ENCODE measurements at places on chromosomes 1 and 21.

DNA sequence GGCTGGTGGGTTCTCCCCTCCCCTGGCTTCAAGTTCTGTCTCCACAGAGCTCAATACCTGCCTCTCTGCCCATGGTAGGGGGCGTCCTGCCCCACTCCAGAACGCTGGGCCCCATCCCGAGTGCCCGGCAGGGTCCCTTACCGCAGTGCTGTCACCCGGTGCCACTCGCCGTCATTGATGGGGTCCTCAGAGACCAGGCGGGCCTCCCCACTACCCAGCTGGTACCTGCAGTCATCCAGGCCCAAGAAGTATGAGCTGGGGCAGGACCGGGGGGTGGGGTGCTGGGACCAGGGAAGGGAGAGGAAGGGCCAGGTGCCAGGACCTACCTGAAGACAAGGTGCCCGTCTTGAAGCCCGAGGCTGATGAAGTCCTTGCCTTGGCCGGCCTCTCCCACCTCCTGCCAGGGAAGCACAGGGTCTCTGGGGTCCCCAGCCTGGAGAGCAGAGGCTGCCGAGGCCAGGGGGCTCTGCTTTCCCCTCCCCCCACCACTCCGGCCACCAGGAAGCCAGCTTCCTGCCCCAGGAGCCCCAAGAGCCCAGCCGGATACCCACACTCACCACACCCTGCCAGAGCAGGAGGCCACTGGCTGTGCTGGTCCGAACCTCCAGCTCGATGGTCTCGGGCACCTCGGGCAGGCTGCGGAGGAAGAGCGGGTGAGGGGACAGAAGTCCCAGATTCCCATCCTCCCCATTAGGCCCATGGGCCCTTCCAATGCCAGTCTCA is 12.1 kb downstream of the LDLRAD2 start:
- DNase-seq: no peak

DNA sequence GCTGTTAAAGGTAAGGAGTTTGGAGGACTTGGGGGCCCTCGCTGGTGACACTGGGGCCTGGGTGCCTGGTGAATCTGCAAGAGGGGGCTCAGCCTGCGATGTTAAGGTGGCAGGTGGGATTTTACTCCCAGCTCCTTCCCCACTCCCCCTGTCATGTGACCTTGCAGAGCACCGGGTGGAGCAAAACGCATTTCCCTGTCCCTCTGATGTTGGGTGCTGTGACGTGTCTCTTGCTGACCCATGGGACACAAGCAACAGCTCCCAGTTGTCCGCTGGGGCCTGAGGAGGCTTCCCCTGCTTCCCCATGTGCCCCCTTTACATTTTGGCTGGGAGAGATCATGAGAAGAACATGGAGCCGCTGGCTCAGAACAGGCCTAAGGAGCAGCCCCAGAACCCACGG is 319.0 kb downstream of the MATN1 start:
- no peak for DNase-seq

- no peak for DNase-seq
Measured at GRCh38 chr1:109750241-109750882, 9.5 kb upstream of the GSTM3 start.

- no peak for DNase-seq
Measured at GRCh38 chr1:36365381-36365780, 20.3 kb downstream of the STK40 start.

DNA sequence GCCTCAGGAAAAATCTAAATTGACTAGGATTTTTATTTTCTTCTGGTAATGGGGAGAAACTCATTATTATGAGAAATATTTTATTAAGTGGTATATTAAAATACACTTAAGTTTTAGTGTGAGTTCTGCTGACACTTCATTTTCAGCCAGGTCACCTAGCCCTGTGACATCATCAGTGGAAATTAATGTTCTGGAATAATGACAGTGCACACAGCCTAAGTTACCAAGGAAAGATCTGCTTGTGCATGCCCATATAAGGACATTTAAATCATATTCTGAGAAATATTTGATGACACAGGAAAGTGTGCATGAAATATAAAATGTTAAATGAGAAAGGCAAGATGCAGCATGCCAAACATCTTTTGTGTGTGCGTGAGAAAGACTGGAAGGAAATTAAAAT is 102.0 kb downstream of the KIF14 start:
- no peak for DNase-seq

DNA sequence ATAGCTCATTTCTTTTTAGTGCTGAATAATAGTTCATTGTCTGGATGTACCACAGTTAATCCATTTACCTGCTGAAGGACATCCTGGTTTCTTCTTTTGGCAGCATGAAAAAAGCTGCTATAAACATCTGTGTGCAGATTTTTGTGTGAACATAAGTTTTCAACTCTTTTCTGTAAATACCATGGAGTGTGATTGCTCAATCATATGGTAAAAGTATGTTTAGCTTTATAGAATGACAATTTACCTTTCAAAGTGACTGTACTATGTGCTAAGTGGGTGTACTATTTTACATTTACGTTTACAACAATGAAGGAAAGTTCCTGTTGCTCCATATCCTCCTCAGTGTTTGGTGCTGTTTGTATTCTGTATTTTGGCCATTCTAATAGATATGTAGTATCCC is 49.0 kb downstream of the RUNX3 start:
- DNase-seq: no peak

- peak; percentile 97 for DNase-seq
Measured at GRCh38 chr1:41516168-41517061, 31.9 kb upstream of the EDN2 start.

GRCh38 chr1:85325920-85326319 is 49.5 kb upstream of the BCL10 start:
- DNase-seq: no peak

GRCh38 chr1:2431518-2431917 is 19.2 kb upstream of the PEX10 start:
- DNase-seq: no peak

DNA sequence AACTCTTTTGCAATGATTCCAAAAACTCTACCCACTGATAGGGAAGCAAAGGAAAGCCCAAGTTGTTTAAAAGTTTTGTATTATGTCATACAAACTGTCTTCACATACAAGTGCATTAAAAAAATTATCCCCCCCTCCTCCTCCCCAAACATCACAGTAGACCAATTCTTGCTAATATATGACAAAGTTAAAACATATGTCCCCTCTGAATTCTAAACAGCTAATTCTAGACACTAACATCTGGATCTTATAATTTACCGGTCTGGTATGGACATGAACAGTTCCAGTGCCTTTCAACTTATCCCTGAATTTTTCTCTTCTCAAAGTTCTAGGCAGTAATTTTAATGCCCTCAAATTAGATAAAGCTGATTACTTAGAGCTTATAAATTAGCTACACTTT is 13.4 kb downstream of the RIT1 start:
- no peak for DNase-seq

- DNase-seq: no peak
Measured at GRCh38 chr1:11725616-11726015, 10.3 kb upstream of the AGTRAP start.

GRCh38 chr1:23742670-23743286 is 493 bp upstream of the ELOA start:
- DNase-seq: peak; percentile 25

DNA sequence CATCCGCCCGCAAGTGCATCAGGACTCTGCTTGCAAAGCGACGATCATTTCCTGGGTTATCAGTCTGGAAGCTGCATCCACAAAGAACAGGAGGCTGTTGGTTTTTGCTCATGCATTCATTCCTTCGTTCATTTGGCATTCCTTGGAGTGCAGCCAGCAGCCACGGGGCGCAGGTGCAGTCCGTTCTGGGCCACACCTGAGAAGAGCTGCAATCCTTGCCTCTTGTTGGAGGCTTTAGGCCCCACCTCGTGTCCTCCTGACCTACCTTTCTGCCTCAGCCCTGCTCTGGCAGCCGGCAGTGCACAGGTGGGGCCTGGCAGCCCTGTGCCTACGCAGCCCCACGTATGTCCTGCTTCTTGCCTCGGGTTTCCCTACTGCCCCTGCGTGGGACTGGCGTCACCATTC is 19.6 kb upstream of the C2CD2 start:
- no peak for DNase-seq

GRCh38 chr1:4147509-4147908 is 247.4 kb upstream of the C1orf174 start:
- no peak for DNase-seq
